ENCODE measurements at places on chromosomes 3 and 15.

GRCh38 chr3:156593814-156594213 is 38.9 kb upstream of the SSR3 start:
- peaks cover 2% of the 10 kb centered on the region for H3K4me1 ChIP-seq
- no peak for DNase-seq
- no peak overlapping the region for H3K4me3 ChIP-seq
- no peaks in the 10 kb centered on the region for H3K36me3 ChIP-seq
- no peaks in the 10 kb centered on the region for H3K27me3 ChIP-seq
- no peak overlapping the region for H3K27ac ChIP-seq

- no peak overlapping the region for H3K27ac ChIP-seq
- peaks cover 20% of the 10 kb centered on the region for H3K4me1 ChIP-seq
Observed at GRCh38 chr3:156976933-156977332, 150.8 kb downstream of the LEKR1 start.

- H3K27ac ChIP-seq, result no peak overlapping the region
- DNase-seq, result no peak
- H3K4me1 ChIP-seq, result no peaks in the 10 kb centered on the region
- H3K27me3 ChIP-seq, result no peaks in the 10 kb centered on the region
Observed at GRCh38 chr15:44137750-44138149, 57.3 kb downstream of the FRMD5 start.

GRCh38 chr3:10192953-10193691 is 28.4 kb downstream of the IRAK2 start:
- H3K4me1 ChIP-seq, result peaks cover 74% of the 10 kb centered on the region
- DNase-seq, result peak; percentile 91
- peak overlapping the region; percentile 98 for H3K27ac ChIP-seq
- no peak overlapping the region for H3K4me3 ChIP-seq
- H3K36me3 ChIP-seq, result no peaks in the 10 kb centered on the region

DNA sequence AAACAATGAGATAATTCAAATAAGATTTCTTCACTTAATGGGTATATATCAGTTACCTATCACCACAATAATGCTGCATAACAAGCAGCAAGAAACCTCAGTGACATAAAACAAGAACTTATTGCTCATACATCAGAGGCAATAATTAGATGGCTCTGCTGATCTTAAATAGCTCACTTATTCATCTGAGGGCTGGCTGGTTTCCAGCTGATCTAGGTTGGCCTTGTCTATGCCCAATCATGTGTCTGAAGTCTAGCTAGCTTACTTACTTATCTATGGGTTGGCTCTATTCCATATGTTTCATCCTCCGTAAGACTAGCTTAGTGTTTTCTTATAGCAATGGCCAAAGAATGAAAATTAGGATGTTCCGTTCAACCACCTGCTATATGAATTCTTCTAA is 109.4 kb upstream of the AGTR1 start:
- H3K27me3 ChIP-seq, result no peaks in the 10 kb centered on the region
- no peak for DNase-seq

GRCh38 chr3:186824430-186825139 is 17.9 kb upstream of the ADIPOQ start:
- H3K27me3 ChIP-seq, result peaks cover 20% of the 10 kb centered on the region
- DNase-seq, result no peak
- no peaks in the 10 kb centered on the region for H3K36me3 ChIP-seq
- no peak overlapping the region for H3K27ac ChIP-seq
- H3K4me3 ChIP-seq, result no peak overlapping the region

GRCh38 chr15:81504170-81504905 is 130.3 kb upstream of the TMC3 start:
- no peak overlapping the region for H3K4me3 ChIP-seq
- H3K4me1 ChIP-seq, result no peaks in the 10 kb centered on the region
- no peaks in the 10 kb centered on the region for H3K27me3 ChIP-seq
- no peak for DNase-seq
- no peaks in the 10 kb centered on the region for H3K36me3 ChIP-seq
- H3K27ac ChIP-seq, result no peak overlapping the region

DNA sequence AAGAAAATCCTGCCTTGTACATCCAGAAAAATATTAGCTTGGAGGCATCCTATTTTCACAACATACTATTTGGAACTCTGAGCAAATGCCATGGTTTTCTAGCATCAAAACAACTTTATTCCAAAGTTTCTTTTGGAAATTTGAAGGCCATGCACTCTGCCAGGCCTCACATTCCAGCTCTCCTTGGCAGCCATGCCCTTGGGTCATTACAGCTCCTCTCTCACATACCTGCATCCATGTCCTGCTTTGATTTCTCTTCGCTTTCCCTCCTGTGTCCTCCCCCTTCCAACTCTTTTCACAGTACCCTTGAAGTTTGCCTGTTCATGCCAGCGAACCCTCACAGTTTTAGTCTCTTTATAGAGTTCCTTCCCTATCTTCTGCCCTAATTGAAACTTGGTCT is 70.9 kb upstream of the TPRG1 start:
- no peaks in the 10 kb centered on the region for H3K36me3 ChIP-seq
- no peaks in the 10 kb centered on the region for H3K4me1 ChIP-seq
- H3K4me3 ChIP-seq, result no peak overlapping the region
- DNase-seq, result no peak
- H3K27ac ChIP-seq, result no peak overlapping the region
- no peaks in the 10 kb centered on the region for H3K27me3 ChIP-seq

GRCh38 chr3:119342176-119342575 is 48.0 kb downstream of the ARHGAP31 start:
- no peak overlapping the region for H3K27ac ChIP-seq
- H3K27me3 ChIP-seq, result no peaks in the 10 kb centered on the region
- DNase-seq, result no peak
- H3K4me1 ChIP-seq, result peaks cover 7% of the 10 kb centered on the region

- H3K4me3 ChIP-seq, result no peak overlapping the region
- H3K27ac ChIP-seq, result no peak overlapping the region
- H3K4me1 ChIP-seq, result no peaks in the 10 kb centered on the region
- DNase-seq, result no peak
Observed at GRCh38 chr15:70151003-70151402, 53.3 kb upstream of the TLE3 start.

DNA sequence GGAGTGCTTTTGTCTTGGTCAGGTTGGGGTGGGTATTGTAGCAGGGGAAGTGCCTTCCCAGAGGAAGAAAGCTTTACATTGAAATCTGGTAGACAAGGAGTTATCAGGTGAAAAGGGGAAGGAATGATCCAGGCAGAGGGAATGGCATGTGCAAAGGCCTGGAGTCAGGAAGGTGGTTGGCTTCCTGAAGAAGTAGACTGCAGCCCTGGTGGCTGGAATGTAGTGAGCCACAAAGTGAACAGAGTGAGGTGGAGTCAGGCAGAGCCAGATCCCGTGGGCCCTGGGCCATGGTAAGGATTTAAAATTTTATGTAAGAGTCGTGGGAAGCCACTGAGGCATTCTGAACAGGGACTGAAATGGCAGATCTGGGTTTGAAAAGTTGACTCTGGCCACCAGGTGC is 58.3 kb downstream of the RAB11A start:
- no peak for DNase-seq
- no peaks in the 10 kb centered on the region for H3K4me1 ChIP-seq
- H3K27me3 ChIP-seq, result no peaks in the 10 kb centered on the region
- H3K27ac ChIP-seq, result no peak overlapping the region
- H3K36me3 ChIP-seq, result no peaks in the 10 kb centered on the region
- no peak overlapping the region for H3K4me3 ChIP-seq

DNA sequence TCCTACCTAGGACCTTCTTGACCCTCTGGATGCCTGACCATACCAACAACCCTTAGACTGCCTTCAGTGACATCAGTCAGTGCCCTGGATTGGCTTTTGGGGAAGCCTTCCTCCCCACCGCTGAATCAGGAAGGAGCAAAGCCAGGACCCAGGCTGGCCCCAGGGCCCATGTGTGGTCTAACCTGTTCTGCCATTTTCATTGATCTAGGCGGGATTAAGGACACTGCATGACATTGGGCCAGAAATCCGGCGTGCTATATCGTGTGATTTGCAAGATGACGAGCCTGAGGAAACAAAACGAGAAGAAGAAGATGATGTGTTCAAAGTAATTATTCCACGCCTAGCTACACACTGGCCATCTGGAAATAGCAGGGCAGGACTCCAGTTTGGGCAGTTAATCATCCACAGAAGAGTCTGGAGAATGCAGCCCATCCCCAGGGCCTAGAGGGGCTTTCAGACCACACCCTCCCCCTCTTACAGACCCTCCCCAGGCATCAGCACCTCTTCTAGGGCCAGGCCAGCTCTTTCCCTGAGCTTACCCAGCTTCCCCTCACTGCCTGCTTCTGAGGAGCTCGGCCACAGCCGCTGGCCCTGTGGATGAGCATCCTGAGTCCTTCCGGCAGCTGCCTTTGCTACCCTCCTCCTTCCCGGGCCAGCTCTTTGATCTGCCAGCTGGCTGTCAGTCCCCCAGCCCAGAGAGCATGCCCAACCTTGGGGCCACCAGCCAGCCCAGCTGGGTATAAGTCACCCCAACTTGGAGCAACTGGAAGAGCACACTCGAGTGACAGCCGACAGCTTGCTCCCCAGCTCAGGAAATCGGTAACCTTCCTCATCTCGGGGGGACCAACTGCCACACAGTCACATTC is 45.9 kb downstream of the CHDH start:
- H3K4me3 ChIP-seq, result no peak overlapping the region
- peaks cover 4% of the 10 kb centered on the region for H3K4me1 ChIP-seq
- DNase-seq, result no peak
- no peaks in the 10 kb centered on the region for H3K27me3 ChIP-seq
- no peak overlapping the region for H3K27ac ChIP-seq

DNA sequence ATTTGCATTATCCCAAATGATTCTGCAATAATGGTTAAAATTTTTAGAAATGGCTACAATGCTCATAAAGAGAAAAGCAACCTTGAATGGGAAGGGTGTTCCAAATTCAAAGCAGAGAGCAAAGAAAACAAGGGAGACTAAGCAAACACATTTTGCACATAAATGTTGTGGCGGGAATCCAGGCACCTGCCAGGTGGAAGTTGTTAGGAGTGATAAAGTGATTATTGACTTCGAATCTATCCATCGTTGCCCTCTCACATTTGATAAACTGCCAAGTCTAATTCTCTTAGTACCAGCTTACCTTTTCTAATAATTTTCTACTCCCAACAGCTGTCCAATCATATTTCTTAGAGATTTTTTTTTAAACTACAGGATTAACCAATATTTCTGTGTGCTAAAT is 244.5 kb downstream of the CACNA2D3 start:
- H3K4me3 ChIP-seq, result no peak overlapping the region
- DNase-seq, result no peak
- H3K27ac ChIP-seq, result no peak overlapping the region

DNA sequence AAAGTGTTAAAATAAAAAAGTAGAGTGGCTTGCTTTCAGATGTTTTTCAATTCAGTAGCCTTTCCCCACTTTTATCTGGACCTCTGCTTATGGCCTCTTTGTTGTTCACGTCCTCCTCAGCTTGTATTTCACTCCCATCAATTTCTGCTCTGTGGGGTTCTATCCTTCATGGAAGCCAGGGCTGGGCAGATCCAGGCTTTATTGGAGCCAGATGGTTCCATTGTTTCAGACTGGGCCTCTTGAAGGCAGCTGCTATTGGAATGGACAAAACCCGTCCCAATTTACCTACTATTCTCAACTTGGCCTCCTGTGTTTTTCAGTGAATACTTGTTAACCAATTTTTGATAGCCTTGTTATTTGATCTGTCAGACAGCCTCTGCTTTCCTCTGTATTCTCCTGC is 10.9 kb upstream of the AADACL2 start:
- DNase-seq, result no peak
- no peaks in the 10 kb centered on the region for H3K4me1 ChIP-seq
- H3K27me3 ChIP-seq, result no peaks in the 10 kb centered on the region
- H3K4me3 ChIP-seq, result no peak overlapping the region
- no peak overlapping the region for H3K27ac ChIP-seq

DNA sequence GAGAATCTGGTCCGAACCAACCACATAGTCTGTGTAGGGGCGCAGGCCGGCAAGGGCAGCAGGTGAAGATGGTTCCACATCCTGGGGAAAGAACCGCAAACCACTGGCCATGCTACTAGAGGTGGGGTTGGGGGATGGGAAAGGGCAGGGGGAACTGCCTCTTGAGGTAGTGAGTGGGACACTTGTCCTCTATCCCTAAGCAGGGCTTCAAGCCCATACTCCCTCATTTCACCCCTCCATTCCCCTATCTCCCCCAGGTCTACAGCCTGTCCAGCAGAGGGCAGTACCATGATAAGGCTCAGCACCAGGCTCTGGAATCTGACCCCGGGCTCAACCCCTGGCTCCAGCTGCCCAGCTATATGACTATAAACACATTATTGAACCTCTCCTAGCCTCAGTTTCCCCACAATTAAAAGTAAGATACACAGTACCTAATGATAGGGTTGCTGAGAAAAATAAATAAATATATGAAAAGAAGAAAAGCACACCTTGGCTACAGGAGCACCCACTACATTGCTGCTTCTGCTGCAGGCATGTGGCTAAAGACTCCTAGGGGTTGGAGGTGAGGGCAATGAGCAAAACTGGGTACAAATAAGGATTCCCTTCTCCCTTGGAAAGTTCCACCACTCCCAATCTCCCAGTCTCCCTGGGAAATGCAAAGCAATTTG is 6.3 kb downstream of the GORASP1 start:
- no peak for DNase-seq
- H3K27ac ChIP-seq, result no peak overlapping the region
- no peaks in the 10 kb centered on the region for H3K27me3 ChIP-seq
- H3K4me1 ChIP-seq, result peaks cover 5% of the 10 kb centered on the region
- no peak overlapping the region for H3K4me3 ChIP-seq
